ENCODE measurements at places on chromosomes 11 and 22.

GRCh38 chr11:123072332-123072761 lies 10.4 kb upstream of the HSPA8 start:
- DNase-seq = no peak

DNA sequence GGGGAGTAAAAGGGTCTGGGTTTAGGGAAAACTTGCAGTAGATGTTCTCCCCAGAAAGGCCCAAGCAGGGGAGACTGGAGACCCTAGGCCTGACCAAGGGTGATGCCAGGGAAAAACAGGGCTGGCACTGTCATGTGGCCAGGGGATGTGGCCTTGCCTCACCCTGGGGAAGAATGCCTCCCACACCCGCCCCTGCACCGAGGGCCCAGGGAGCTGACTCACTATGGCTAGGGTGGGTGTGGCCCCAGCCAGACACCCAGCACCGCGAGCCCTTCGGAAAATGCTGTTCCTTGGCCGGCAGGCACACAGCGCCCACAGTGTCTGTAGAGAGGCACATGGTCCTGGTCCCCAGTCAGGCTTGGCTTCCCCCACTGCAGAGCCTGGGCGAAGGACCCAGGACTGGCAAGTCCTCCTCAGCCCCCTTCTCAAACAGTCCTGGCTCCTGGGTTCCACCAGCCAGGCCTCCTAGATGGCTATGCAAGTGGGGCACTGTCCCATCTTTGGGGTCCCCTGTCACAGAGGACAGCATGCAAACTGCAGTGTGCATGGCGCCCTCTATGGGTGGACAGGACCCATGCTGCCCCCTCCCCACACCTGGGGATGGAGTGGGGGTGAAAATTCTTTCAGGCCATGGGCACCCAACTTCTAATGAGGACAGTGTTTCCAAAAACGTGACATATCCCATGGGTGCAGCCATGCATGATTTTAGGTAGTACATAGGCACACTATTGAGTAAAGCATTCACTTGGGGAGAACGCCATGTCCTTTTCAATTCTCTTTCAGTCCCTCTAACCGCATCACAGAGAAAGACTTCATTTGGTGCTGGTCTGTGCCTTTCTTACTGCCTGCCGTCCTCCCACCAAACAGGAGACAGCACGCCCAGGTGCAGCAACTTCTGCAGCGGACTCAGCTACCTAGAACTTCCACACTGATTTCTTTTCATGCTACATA lies 15.2 kb downstream of the TMPRSS5 start:
- no peak for DNase-seq

GRCh38 chr11:71518506-71519471 lies 8.3 kb upstream of the KRTAP5-7 start:
- DNase-seq = no peak

GRCh38 chr11:131658952-131659351 lies 288.5 kb downstream of the NTM start:
- no peak for DNase-seq

- no peak for DNase-seq
Observed at GRCh38 chr11:45930951-45931570, 8.6 kb downstream of the LARGE2 start.

DNA sequence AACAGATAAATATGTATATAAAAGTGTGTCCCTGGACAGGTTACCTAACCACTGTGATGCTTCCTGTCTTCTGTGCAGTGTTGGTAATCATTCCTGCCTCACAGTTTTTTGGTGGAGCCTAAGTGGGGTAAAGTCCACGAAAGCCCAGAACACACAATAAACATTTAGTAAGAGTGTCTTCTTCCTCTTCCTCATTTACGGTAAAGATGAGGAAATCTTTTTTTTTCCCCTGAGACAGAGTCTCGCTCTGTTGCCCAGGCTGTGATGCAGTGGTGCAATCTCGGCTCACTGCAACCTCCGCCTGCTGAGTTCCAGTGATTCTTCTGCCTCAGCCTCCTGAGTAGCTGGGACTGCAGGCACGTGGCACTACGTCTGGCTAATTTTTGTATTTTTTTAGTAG lies 117.1 kb downstream of the LDLRAD3 start:
- DNase-seq = no peak

DNA sequence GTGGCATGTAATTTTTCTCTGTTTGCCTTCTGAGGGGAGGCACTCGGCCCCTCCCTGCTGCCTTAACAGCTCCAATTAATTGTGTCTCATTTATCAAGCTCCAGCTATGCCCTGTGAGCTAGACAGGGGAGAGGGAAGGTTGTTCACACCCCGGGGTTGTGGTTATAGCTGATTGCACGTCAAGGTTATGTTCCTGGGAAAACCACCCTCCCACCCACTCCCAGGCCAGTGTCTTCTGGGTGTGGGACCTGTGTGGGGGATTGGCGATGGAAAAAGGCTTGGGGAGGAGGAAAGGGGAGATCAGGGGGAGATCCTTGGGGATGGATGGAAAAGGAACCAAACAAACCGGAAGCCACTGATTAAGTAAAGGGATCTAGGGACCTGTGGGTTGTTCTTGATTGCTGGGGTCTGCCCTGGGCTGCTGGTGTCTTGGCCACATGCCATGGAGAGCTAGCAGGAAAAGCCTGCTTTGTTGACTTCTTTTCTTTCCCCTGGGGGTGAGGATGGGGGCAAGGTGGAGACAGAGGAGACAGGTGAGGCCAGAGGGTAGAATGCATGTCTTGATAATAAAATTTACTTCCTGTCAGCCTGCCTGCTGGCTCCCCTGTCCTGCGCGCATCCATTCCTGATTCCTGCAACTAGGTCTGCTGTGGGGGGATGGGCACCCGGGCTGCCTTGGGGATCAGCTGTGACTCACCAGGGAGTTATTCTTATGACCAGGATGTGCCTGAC lies 13.5 kb upstream of the SORL1-AS1 start:
- DNase-seq = peak; percentile 56

GRCh38 chr11:15907806-15908205 lies 448.5 kb downstream of the SOX6 start:
- no peak for DNase-seq

GRCh38 chr11:112087212-112087611 lies 539 bp downstream of the SDHD start:
- no peak for DNase-seq

DNA sequence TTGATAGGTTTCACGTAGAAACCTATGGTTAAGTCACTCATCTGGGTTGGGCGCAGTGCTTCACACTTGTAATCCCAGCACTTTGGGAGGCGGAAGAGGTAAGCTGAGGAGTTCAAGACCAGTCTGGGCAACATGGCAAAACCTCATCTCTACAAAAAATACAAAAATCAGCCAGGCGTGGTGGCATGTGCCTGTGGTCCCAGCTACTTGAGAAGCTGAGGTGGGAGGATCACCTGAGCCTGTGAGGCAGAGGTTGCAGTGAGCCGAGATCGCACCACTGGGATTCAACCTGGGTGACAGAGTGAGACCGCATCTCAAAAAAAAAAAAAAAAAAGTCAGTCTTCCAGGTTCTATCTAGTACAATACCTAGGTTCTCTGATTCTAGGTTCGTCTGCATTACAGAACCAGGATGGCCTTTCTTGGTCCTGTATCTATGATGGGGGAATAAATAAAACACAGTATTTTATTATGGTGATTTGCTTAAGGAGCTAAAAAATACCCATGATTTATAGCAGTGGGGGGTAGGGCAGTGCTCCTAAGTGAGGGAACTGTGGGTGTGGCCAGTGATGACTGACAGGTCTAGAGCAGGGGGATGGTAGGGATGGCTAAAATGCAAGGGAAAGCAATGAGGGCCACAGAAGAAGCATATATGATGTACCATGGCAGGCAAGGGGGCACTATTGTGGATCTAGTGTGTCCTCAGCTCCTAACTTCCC lies 65.5 kb upstream of the NUP160 start:
- no peak for DNase-seq

GRCh38 chr11:11036185-11036847 lies 178.5 kb upstream of the ZBED5 start:
- no peak for DNase-seq

GRCh38 chr11:110830747-110831146 lies 118.5 kb upstream of the ARHGAP20 start:
- DNase-seq = no peak

- DNase-seq = no peak
Observed at GRCh38 chr22:44181033-44181911, 547 bp downstream of the PARVG start.

DNA sequence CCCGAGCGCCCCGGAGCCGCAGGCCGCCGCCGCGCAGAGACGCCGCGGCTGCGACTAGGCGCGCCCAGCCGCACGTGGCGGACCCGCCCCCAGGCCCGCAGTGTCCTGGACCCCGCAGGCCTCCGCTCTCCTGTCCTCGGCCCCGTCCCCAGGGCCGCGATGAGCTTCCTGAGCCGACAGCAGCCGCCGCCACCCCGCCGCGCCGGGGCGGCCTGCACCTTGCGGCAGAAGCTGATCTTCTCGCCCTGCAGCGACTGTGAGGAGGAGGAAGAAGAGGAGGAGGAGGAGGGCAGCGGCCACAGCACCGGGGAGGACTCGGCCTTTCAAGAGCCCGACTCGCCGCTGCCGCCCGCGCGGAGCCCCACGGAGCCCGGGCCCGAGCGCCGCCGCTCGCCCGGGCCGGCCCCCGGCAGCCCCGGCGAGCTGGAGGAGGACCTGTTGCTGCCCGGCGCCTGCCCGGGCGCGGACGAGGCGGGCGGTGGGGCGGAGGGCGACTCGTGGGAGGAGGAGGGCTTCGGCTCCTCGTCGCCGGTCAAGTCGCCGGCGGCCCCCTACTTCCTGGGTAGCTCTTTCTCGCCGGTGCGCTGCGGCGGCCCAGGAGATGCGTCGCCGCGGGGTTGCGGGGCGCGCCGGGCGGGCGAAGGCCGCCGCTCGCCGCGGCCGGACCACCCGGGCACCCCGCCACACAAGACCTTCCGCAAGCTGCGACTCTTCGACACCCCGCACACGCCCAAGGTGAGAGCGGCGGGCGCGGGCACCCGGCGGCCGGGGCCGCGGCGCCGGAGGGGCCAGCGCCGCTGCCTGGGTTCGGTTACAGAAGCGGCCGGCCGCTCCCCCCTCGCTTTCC lies 528 bp downstream of the WEE1 start:
- no peak for DNase-seq

Data from NCI-H1436 treated with DMSO at 0.1 percent for 48 hours (cell line).